ENCODE measurements at places on chromosomes 4 and X.

DNA sequence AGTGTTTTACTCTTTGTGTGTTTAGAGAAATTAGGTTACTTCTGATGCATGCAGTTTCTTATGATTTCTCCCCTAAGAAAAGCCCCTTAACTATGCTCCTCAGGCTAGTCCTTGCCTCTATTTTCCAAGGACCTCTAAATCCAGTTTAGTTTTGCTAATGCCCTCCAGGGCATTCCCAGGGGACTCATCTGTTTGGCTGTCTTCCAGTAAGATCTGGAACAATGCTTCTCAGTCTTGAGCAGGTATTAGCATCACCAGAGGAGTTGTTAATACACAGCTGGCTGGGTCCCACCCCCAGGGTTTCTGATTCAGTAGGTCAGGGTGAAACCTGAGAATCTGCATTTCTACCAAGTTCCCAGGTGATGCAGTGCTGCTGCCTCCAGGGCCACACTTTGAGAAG lies 56.9 kb downstream of the OTC start:
- H3K27me3 ChIP-seq = peaks cover 18% of the 10 kb centered on the region
- DNase-seq = no peak
- H3K27ac ChIP-seq = no peak overlapping the region
- H3K36me3 ChIP-seq = no peaks in the 10 kb centered on the region
- H3K4me3 ChIP-seq = no peak overlapping the region

DNA sequence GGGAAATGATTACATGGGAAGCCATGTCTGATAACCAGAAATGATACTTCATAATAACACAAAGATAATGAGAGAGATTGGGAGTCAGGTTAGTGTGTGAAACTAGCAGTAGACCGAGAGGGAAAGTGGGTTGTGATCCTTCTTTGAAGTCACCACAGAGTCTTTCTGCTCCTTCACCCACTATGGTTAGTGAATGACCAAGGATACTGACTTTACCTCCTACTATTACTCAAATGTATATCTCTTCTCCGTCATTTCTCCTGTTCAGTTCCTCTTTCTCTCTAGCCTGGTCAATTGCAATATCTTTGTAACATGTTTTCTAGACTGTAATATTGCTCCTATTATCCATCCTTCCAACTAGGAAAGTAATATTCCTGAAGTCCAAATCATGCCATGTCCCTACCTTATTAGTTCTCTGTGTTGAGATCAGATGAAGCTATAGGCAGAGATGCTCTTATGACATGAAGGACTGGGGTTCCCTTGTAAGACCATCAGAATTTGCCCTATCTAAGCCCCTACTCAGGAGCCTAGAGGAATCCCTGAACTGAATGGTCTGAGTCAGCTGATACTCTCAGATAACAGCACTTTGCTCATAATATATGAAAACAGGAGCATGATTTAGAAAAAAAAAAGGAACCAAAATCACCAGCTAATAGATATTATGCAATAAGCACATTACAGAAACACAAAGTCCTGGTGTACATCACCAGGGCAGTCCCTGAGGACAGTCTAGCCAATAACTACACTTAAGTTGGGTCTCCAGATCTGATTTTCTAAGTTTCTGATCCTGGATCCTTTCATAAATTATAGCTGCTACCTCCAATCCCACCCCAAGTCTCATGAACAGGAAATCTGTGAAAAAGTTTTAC lies 81.2 kb downstream of the SHROOM3 start:
- H3K27me3 ChIP-seq = no peaks in the 10 kb centered on the region
- no peak overlapping the region for H3K27ac ChIP-seq
- H3K36me3 ChIP-seq = no peaks in the 10 kb centered on the region
- no peak for DNase-seq
- H3K4me3 ChIP-seq = no peak overlapping the region

DNA sequence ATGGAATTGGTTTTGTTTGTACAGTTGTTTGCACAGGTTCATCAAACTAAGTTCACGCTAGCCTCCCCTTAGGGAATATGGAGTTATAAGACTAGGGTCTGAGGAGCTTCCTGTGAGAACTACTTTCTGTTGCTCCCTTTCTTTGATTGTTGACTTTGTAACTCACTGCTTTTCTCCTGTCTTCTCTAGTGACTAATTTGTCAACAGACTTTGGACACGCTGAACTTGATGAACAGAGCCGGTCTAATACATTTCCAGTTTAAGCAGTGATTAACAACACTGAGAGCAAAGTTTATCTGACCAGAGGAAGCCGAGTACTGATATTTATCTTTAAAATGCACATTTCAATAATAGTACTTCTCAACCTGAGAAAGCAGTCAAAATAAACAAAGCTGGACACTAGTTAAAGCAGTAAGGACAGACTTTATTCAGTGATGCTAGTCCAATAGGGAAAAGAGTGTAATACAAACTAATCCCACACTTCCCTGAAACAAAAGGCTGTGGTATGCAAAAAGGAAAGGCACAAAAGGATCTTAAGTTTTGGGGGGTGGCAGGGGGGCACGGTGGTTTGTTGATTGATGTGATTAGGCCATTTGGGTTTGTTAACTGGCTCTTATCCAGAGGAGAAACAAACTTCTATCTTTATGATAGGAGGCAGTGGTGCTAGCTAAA lies 2.7 kb upstream of the NUDT9 start:
- DNase-seq = no peak
- no peak overlapping the region for H3K27ac ChIP-seq
- H3K27me3 ChIP-seq = no peaks in the 10 kb centered on the region
- H3K4me1 ChIP-seq = peaks cover 20% of the 10 kb centered on the region
- H3K36me3 ChIP-seq = no peaks in the 10 kb centered on the region
- H3K4me3 ChIP-seq = no peak overlapping the region

GRCh38 chr4:81808011-81808672 lies 336.4 kb upstream of the RASGEF1B start:
- no peaks in the 10 kb centered on the region for H3K4me1 ChIP-seq
- no peak overlapping the region for H3K4me3 ChIP-seq
- H3K27me3 ChIP-seq = no peaks in the 10 kb centered on the region
- no peak for DNase-seq

DNA sequence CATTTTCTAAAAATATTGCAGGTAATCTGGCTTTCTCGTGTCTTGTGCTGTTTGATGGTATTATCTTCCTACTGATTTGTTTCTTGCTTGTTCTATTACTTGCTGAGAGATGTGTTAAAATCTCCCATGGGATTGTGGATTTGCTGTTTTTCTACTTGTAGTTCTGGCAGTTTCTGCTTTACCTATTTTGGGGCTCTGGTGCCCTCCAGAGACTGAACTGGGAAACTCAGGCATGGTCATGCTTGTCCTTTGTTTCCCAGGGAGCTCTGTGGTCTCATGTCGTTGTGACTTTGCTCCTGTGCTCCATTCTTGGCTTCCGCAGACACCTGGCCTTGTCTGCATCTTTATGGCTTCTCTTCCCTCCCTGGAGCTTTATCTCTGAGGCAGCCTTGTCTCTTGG lies 39.5 kb downstream of the NSD2 start:
- H3K4me3 ChIP-seq = no peak overlapping the region
- H3K27me3 ChIP-seq = no peaks in the 10 kb centered on the region
- H3K36me3 ChIP-seq = peaks cover 58% of the 10 kb centered on the region
- H3K27ac ChIP-seq = no peak overlapping the region
- DNase-seq = no peak

- peaks cover 29% of the 10 kb centered on the region for H3K4me1 ChIP-seq
- no peak overlapping the region for H3K4me3 ChIP-seq
- H3K27ac ChIP-seq = no peak overlapping the region
These were observed 2.4 kb upstream of the SLIT2 start for GRCh38 chr4:20249333-20249732.

GRCh38 chrX:29948653-29949052 lies 266.7 kb upstream of the MAGEB2 start:
- H3K4me1 ChIP-seq = no peaks in the 10 kb centered on the region
- no peak for DNase-seq
- no peaks in the 10 kb centered on the region for H3K27me3 ChIP-seq
- H3K4me3 ChIP-seq = no peak overlapping the region

DNA sequence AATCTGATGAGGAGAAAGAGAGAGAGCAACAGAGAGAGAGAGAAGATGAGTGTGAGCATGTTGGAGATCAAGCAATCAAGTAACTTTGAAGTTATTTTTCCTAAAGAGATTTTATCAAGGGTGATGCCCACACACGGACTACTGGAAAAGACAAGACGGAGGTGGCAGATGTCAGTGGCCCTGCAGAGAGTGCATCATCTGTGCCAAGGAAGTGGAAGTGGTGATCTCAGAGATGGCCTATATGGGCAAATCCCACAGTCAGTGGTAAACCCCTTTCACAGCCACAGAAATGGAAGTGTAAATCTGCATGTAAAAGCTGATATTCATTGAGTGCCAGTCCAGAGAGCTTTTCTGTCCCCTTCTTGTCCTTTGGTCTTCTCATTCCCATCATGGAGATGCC lies 577.2 kb upstream of the AADAT start:
- no peaks in the 10 kb centered on the region for H3K4me1 ChIP-seq
- H3K36me3 ChIP-seq = no peaks in the 10 kb centered on the region
- no peak for DNase-seq
- no peak overlapping the region for H3K27ac ChIP-seq
- no peaks in the 10 kb centered on the region for H3K27me3 ChIP-seq

DNA sequence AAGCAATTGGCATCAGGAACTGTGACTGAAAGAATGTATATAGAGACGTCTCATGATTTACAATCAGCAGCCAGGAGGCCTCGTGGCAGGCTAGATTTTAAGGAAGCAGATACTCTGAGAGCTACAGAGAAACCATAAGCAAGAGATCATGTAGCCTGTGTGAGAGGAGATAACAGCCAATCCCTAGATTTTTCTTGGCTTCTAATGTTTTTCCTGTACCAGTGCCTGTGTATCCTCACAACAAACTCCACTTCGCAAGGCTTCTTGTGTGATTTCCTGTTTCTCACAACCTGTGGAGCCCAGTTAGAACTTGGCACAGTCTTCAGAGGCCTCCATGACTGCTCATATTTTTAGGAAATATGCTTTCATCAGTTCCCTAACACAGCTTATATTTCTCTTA lies 147.9 kb downstream of the PTCHD1 start:
- no peak overlapping the region for H3K27ac ChIP-seq
- H3K36me3 ChIP-seq = no peaks in the 10 kb centered on the region
- no peaks in the 10 kb centered on the region for H3K4me1 ChIP-seq
- no peaks in the 10 kb centered on the region for H3K27me3 ChIP-seq
- no peak overlapping the region for H3K4me3 ChIP-seq
- DNase-seq = no peak

- DNase-seq = no peak
- no peak overlapping the region for H3K27ac ChIP-seq
- H3K4me1 ChIP-seq = no peaks in the 10 kb centered on the region
- H3K36me3 ChIP-seq = peaks cover 3% of the 10 kb centered on the region
These were observed 367.4 kb downstream of the UNC5C start for GRCh38 chr4:95181243-95181995.

DNA sequence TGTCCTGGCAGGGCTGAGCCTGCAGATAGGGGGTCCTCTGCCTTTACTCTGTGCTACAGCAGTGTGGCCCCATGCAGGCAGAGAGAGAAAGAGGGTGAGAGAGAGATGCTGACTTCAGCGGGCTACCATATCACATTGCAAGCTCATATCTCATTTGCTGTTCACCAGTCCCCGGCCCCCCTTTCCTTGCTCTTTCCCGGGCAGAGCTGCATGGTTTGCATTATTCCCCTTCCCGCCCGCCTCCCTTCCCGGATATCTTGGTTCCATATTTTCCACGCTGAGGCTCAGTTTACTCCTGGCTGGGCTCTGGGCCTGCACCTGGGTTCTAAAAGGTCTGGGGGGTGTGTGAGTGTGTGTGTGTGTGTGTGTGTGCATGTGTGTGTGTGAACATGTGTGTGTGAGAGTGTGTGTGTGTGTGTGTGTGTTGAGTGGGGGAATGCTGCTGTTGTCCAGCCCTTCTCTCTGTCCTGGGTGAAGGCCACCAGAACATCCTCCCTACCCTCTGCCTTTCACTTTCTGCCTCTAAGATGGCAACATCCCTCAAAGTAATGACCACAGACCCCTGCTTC lies 63.5 kb downstream of the PJA1 start:
- no peak for DNase-seq
- H3K27me3 ChIP-seq = no peaks in the 10 kb centered on the region
- no peaks in the 10 kb centered on the region for H3K36me3 ChIP-seq
- no peak overlapping the region for H3K27ac ChIP-seq
- no peak overlapping the region for H3K4me3 ChIP-seq

DNA sequence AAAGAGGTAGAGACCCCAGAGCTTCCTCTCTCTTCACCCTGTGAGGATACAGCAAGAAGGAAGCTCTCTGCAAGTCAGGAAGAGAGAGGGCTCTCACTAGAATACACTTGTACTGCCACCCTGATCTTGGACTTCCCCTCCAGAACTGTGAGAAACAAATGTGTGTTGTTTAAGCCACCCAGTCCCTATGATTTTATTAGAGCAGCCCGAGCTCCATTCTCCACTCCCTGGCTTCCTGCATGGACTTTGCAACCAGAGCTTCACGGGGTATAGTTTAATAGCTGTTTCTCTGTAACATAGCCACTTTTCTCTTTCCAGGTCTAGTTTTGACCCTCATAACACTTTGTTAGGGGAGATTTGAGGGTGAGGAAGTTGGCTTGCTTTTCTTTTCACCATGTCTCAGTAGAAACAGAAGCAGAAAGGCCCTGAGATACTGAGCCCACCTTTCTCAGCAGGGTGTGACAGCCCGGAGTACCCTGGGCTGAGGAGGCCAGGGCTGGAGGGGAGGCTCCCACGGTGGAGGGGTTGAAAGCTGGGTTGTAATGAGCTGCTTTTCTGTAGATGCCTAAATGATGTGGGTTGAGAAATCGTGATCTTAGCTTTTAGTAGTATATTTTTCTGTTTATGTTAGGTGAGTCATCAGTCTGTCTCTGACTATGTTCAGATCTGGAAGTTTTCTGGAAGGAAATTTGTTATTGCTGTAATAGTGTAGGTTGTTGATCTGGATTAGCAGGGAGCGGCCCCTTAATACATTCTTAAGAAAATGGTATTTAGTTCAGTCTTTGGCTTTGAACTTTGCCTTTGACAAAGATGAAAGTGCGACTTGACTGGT lies 118.6 kb downstream of the PTTG2 start:
- peak overlapping the region; percentile 79 for H3K27ac ChIP-seq
- DNase-seq = no peak
- H3K36me3 ChIP-seq = peaks cover 66% of the 10 kb centered on the region
- peaks cover 68% of the 10 kb centered on the region for H3K4me1 ChIP-seq

DNA sequence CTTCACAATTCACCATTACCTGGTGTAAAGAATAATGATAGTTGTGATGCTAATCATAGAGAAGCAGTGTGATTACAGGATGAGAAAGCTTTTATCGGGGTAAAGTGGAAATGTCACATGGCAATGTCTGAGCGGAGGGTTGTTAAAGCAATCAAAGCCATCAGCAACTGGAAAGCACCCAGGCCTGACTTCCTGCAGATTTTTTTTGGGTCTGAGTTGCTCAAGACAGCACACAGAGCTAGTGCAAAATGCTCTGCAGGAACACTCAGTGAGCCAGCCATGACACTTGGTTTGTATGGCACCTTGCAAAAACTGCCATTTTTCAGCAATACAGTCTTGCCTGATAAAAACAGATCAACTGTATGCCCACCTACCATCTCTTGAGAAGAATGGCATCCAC lies 152.9 kb downstream of the COL4A6 start:
- H3K27me3 ChIP-seq = no peaks in the 10 kb centered on the region
- H3K27ac ChIP-seq = no peak overlapping the region
- no peak for DNase-seq
- H3K4me3 ChIP-seq = no peak overlapping the region
- H3K4me1 ChIP-seq = no peaks in the 10 kb centered on the region

GRCh38 chrX:137565921-137566745 lies at the start of gene ZIC3:
Gene ZIC3, plus strand, starts transcription at chrX:137566127. Its CDS starts 565 bp downstream, at chrX:137566692.
- H3K4me1 ChIP-seq = peaks cover 9% of the 10 kb centered on the region
- peaks cover 61% of the 10 kb centered on the region for H3K27me3 ChIP-seq
- peak within 1 kb of the TSS; percentile 85 for H3K27ac ChIP-seq
- peaks cover 7% of the 10 kb centered on the region for H3K36me3 ChIP-seq
- H3K4me3 ChIP-seq = peak within 1 kb of the TSS; percentile 67

All from stimulated activated naive B cell treated with anti-CD40 and anti-IgM and Interleukin-4, amounts not matched to agents 10 μg/mL and 1 μg/mL and 100 μg/mL, for 72 hours (primary cell).